Iris pigment epithelial cell (primary cell): ENCODE measurements at places on chromosomes 4 and X.

DNA sequence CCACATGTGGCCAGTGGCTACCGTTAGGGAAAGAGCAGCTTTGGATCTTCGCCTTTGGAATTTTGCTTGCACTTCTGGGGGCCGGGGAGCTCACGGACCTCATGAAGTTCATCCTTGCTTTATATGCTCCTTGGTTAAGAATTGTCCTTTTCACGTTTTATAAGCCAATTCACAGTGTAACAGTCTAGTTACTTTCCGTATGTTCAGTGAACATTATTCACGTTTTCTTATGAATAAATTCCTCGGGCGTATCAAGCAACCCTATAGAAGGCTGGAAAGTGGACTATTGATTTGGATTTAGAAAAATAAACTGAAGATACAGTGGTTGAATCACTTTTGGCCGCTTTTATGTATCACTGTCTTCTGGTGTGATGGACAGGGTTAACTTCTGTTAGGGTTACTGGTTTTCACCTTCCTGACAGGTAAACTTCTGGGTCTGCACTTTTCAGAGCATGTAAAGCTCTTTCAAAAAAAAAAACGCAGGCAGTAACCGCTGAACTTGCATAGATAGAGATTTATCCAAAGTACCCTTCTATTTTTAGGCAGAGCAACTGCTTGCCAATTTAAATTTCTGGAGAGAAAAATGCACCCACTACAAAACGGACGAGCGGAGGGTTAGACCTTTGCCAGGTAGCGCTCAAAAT lies 569 bp upstream of the PDLIM5 start:
- no peak for DNase-seq

GRCh38 chr4:40750461-40751258 lies 905 bp downstream of the NSUN7 start:
- DNase-seq: peak; percentile 12

- no peak for DNase-seq
Observed at GRCh38 chrX:47838361-47838760, 1.7 kb downstream of the ZNF81 start.

DNA sequence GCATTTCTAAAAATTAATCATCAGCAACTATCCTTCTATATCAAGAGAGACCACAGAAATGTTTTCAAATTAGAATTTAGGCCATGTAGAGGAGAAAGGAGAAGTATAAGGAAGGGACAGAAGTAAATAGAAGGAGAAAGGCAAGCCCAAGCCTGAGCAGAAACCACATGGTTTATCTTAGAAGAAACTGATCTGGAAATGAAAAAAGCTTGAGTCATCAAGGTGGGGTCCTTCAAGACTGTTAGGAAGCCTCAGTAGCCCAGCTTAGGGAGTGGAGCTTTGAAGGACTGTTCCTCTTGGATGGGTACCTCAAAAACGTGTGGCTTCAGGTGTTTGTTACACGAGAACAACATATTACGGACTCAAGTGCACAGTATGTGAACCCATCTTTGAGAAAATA lies 4.5 kb downstream of the BMX start:
- DNase-seq: no peak

DNA sequence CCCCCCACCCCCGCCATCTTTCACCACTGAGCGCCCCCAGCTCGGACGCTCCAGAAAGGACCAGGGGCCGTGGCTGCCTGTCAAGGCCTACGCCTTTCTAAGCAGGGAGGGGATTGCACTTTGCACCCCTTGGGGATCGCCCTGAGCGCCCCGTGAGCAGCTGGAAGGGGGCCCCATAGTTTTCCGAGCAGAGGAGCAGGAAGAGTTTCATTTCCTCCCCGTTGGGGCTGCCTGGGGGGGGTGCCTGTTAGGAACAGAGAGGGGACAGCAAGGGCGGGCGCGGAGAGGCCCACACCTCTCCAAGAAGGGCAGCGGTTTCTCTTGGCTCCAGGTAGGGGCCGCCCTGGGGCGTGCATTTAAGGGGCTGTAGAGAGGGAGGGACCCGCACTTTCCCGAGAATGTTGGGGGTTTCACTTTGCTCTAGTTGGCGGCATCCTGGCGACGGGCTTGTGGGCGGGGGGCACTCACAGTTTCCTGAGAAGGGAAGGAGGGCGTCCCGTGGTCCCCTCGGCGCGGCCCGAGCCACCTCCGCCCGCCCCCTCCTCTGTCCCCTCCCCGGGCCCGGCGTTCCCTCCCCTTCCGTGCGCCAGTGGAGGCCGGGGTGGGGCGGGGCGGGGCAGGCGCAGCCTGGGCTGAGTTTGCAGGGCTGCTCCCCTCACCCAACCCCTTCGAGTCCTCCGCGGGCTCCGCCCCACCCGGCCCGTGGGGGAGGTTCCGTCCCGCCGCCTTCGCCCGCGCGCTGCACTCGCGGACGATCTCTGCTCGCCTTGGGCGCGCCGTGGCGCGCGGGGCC lies 82.3 kb upstream of the CD99 start:
- DNase-seq: peak; percentile 86

DNA sequence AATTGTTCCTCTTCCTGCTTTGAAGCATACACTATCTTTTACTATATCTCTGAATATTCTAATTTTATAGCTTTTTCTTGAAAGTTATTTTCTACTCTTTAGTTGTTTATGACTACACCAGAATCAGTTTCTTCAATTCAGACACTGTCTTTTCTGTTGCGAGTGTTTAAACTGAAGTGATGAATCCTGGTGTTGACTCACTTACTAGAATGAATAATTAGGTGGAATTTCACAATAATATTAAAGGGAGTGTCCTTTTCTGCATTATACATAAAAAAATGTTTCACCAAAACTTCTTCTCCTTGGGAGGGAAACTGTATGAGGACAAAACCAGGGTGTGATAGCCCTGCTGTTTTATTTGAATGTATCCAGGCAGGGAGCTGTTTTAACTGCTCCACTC lies 1383.1 kb downstream of the C4orf33 start:
- DNase-seq: peak; percentile 58
